ENCODE measurements at places on chromosomes 11 and 22. TPM values are rescaled to one million over a fixed set of nuclear protein-coding genes. Genes with fewer than 3 reads are reported as not detected.

DNA sequence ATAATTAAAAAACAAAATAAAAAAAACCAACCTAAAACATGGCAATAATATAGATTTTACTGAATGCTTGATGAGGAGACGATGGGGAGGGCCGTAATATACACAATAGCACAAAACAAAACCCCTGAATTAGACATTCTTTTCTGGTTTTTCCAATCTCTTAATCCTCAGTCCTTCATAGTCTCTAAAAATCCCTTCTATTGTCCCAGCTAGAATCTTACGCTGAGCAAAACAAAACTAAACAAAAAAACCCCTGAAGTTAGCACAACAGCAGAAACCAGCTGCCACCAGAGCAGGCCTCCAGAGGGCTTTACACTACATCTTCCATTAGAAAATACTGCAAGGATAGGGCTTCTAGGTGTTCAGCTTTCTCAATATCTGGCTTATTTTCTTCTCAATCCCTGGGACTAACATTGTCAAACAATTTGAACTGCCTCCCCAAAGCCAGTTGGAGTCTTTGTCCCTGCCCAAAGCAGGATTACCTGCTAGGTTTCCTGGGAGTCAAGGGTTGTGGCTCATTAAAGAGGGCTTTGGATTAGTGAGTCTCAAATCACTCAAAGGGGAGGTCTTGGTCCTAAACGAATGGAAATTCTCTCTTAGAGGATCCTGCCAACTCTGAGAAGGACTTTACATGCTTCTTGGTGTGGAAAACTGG lies 2.1 kb upstream of the RNF26 start:
- H3K27me3 ChIP-seq, result no peaks in the 10 kb centered on the region
- no peak overlapping the region for H3K27ac ChIP-seq
- peaks cover 10% of the 10 kb centered on the region for H3K4me1 ChIP-seq
- 0 out of 2 replicates have a peak, but pooled peaks cover 4% of the 10 kb centered on the region for H3K36me3 ChIP-seq
- no peak overlapping the region for H3K4me3 ChIP-seq
- DNase-seq, result no peak

DNA sequence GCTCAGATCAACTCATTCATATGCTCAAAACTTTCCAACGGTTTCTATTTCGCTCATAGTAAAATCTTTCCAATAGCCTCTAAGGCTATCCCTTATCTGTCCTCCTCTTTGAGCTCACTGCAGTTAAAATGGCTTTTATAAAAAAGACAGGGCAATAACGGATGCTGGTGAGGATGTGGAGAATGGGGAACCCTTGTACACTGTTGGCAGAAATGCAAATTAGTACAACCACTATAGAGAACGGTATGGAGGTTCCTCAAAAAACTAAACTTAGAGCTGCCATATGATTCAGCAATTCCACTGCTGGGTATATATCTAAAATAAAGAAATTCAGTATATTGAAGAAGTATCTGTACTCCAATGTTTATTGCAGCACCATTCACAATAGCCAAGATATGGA lies 345.6 kb downstream of the DLG2 start:
- H3K27ac ChIP-seq, result no peak overlapping the region
- H3K4me1 ChIP-seq, result no peaks in the 10 kb centered on the region
- H3K4me3 ChIP-seq, result no peak overlapping the region
- H3K27me3 ChIP-seq, result no peaks in the 10 kb centered on the region
- no peaks in the 10 kb centered on the region for H3K36me3 ChIP-seq

Gene RFPL1
- not detected for total RNA-seq

Gene C22orf31
- not detected for total RNA-seq

- peak overlapping the region; percentile 70 for H3K4me3 ChIP-seq
- H3K27me3 ChIP-seq, result no peaks in the 10 kb centered on the region
- peaks cover 2% of the 10 kb centered on the region for H3K36me3 ChIP-seq
- no peak overlapping the region for H3K27ac ChIP-seq
- peaks cover 7% of the 10 kb centered on the region for H3K4me1 ChIP-seq
Observed at GRCh38 chr22:20131859-20132685, 468 bp downstream of the ZDHHC8 start.

Gene SNX32
- 1.1 TPM for total RNA-seq

GRCh38 chr11:8558436-8558835 lies 35.6 kb downstream of the STK33 start:
- H3K27ac ChIP-seq, result no peak overlapping the region
- no peak overlapping the region for H3K4me3 ChIP-seq
- H3K4me1 ChIP-seq, result no peaks in the 10 kb centered on the region
- H3K36me3 ChIP-seq, result no peaks in the 10 kb centered on the region
- DNase-seq, result no peak

Gene LRRC74B
- not detected for total RNA-seq

DNA sequence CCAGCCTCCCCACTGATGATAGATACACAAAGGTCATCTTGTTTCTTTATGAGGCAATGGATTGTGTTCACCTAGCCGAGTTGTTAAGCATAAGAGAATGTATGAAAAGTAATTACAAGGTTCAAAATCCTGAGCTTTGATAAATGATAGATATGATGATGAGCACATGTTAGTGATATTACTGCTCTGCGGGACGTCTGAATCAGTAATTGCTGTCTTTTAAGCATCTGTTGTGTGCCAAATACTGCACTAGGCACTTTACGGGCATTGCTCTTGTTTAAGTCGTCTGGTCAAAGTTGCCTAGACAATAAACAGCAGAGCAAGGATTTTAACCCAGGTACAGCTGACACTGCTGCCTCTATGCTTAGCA lies 559 bp upstream of the RNF141 start:
- H3K27me3 ChIP-seq, result no peaks in the 10 kb centered on the region
- H3K27ac ChIP-seq, result peak overlapping the region; percentile 40
- no peaks in the 10 kb centered on the region for H3K4me1 ChIP-seq
- H3K4me3 ChIP-seq, result peak overlapping the region; percentile 93
- DNase-seq, result no peak
- H3K36me3 ChIP-seq, result no peaks in the 10 kb centered on the region

DNA sequence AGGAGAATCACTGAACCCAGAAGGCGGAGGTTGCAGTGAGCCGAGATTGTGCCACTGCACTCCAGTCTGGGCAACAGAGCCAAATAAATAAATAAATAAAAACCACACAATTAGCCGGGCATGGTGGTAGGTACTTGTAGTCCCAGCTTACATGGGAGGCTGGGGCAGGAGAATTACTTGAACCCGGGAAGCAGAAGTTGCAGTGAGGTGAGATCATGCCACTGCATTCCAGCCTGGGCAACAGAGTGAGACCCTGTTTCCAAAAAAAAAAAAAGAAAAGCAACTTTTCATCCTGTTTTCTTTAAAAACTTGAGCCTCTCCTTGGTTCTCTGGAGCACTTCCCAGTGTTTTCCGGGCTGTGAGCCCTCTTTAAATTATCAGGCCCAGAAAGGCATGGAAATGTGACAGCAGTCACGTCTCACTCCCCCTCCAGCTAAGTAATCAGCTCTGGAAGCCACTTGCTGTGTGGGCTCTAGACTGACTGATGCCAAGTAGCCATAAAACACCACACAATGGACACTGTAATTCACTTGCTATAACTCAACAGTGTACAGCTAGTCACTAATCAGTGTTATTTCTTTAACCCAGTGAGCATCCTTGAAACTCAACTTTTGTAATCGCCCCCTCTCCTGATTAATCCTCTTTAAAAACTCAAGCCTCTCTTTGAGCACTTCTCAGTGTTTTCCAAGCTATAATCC lies 13.0 kb upstream of the MCHR1 start:
- H3K27ac ChIP-seq, result no peak overlapping the region
- H3K27me3 ChIP-seq, result no peaks in the 10 kb centered on the region
- H3K4me1 ChIP-seq, result no peaks in the 10 kb centered on the region
- no peaks in the 10 kb centered on the region for H3K36me3 ChIP-seq
- no peak overlapping the region for H3K4me3 ChIP-seq
- DNase-seq, result no peak

DNA sequence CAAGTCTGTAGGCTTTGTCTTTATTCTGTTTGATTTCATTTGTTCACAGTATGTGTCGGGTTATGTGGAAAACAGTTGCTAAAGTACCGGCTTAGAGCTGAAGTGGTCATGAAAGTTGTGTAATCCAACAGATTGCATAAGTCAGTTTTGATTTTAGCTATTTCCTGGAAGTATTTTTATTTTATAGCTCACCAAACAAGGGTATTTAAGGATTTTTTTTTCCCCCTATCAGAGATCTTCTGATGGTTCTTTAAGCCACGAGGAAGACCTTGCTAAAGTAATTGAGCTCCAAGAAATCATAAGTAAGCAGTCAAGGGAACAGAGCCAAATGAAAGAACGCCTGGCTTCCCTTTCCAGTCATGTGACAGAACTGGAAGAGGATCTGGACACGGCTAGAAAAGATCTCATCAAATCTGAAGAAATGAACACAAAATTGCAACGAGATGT lies 55.9 kb downstream of the PPFIA1 start:
- H3K4me3 ChIP-seq, result no peak overlapping the region
- H3K27ac ChIP-seq, result no peak overlapping the region
- DNase-seq, result no peak
- H3K36me3 ChIP-seq, result peaks cover 67% of the 10 kb centered on the region

DNA sequence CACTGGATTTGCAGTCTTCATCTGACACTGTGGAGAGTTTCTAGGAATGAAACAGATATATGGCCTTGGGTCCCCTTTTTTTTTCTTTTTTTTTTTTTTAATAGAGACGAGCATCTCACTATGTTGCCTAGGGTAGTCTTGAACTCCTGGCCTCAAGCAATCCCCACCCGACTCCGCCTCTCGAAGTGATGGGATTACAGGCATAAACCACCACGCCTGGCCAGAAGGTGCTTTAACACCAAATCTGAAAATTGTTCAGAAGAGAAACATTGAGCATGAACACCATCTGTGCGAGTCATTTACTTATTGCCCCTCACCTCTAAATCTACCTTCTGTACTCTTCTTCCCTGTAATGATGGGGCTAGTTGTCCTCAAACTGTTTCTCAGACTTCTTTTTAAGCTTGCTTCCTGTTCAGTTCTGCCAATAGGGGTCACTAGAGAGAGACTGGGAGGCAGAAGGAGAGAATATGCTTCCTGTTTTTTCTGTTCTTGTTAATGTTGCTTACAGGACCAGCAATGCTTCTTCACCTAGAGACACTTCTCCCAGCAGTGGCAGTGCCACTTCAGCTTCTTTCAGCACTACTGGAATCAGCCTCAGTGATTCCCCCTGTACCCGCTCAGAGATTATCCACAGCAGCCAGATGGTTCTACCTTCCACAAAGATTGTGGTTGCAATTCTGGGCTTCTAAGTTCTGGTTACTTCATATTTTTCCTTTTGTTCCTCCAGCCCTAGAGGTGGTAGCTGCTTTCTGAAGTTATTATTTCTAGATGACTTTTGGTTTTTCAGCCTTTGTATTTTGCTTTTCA lies 20.8 kb upstream of the ZBED5 start:
- no peak for DNase-seq
- no peaks in the 10 kb centered on the region for H3K4me1 ChIP-seq
- no peaks in the 10 kb centered on the region for H3K27me3 ChIP-seq
- no peaks in the 10 kb centered on the region for H3K36me3 ChIP-seq

Gene TMPRSS6
- not detected for total RNA-seq

Gene SLC22A12
- not detected for total RNA-seq

DNA sequence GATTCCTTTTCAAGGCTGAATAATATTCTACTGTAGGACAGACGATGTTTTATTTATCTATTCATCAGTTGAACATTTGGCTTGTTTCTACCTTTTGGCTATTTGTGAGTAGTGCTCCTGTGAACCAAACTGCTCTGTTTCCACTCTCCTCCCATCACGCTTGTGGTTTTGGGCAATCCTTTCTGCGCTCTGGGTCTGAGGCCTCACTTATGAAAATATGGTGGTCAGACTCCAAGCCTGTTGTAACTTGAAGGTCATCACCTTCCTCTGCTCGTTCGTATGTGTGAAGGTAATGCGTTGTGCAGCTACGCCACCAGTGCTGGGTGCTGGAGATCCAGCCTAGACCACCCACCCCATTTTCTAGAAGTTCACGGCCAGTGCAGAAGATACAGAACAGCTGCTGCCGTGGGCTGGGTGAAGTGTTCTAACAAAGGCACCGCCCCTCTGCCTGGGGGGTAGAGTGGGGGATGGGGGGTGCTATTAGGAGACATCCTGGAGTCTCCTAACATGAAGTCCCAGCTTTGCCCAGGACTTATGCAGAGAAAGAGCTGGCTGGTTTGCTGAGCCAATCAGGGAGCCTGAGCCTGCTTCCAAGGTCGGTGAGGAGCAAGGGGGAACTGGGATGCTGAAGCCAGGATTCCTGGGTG lies 21.0 kb downstream of the PTPN5 start:
- H3K36me3 ChIP-seq, result no peaks in the 10 kb centered on the region
- no peak for DNase-seq
- H3K27ac ChIP-seq, result no peak overlapping the region
- no peak overlapping the region for H3K4me3 ChIP-seq
- no peaks in the 10 kb centered on the region for H3K4me1 ChIP-seq

- DNase-seq, result no peak
- H3K36me3 ChIP-seq, result no peaks in the 10 kb centered on the region
- peaks cover 3% of the 10 kb centered on the region for H3K27me3 ChIP-seq
- no peak within 1 kb of the TSS for H3K27ac ChIP-seq
Observed at GRCh38 chr22:24005201-24005600, at the start of gene GSTT4. Gene GSTT4 (minus strand): TSS chr22:24005453. CDS start chr22:24005356, 97 bp downstream.

GRCh38 chr11:33668468-33668825 lies 32.2 kb downstream of the C11orf91 start:
- no peaks in the 10 kb centered on the region for H3K36me3 ChIP-seq
- H3K4me3 ChIP-seq, result no peak overlapping the region
- no peaks in the 10 kb centered on the region for H3K27me3 ChIP-seq
- H3K27ac ChIP-seq, result no peak overlapping the region
- H3K4me1 ChIP-seq, result peaks cover 15% of the 10 kb centered on the region

- H3K4me3 ChIP-seq, result no peak overlapping the region
- H3K27ac ChIP-seq, result no peak overlapping the region
- no peaks in the 10 kb centered on the region for H3K27me3 ChIP-seq
- H3K36me3 ChIP-seq, result no peaks in the 10 kb centered on the region
- H3K4me1 ChIP-seq, result no peaks in the 10 kb centered on the region
- no peak for DNase-seq
Observed at GRCh38 chr11:105233285-105233684, 93.7 kb upstream of the CARD18 start.

- H3K4me1 ChIP-seq, result peaks cover 39% of the 10 kb centered on the region
- H3K27ac ChIP-seq, result no peak overlapping the region
- no peaks in the 10 kb centered on the region for H3K27me3 ChIP-seq
- no peak overlapping the region for H3K4me3 ChIP-seq
- DNase-seq, result no peak
- no peaks in the 10 kb centered on the region for H3K36me3 ChIP-seq
Observed at GRCh38 chr22:39179841-39180335, 27.4 kb upstream of the CBX7 start.

- H3K36me3 ChIP-seq, result no peaks in the 10 kb centered on the region
- H3K27ac ChIP-seq, result no peak overlapping the region
- H3K4me1 ChIP-seq, result peaks cover 26% of the 10 kb centered on the region
- H3K4me3 ChIP-seq, result no peak overlapping the region
Observed at GRCh38 chr11:67368621-67369020, 4.8 kb downstream of the CLCF1 start.

Gene HEPN1
- not detected for total RNA-seq

- DNase-seq, result no peak
- no peak overlapping the region for H3K4me3 ChIP-seq
- H3K27me3 ChIP-seq, result no peaks in the 10 kb centered on the region
- H3K27ac ChIP-seq, result no peak overlapping the region
- no peaks in the 10 kb centered on the region for H3K36me3 ChIP-seq
Observed at GRCh38 chr11:97259434-97259833, 869.6 kb downstream of the JRKL start.

- DNase-seq, result no peak
- no peaks in the 10 kb centered on the region for H3K27me3 ChIP-seq
Observed at GRCh38 chr11:91495837-91496236, 728.8 kb upstream of the FAT3 start.

- peak; percentile 57 for DNase-seq
- no peaks in the 10 kb centered on the region for H3K36me3 ChIP-seq
- no peak overlapping the region for H3K4me3 ChIP-seq
- H3K27me3 ChIP-seq, result peaks cover 15% of the 10 kb centered on the region
- H3K4me1 ChIP-seq, result no peaks in the 10 kb centered on the region
- no peak overlapping the region for H3K27ac ChIP-seq
Observed at GRCh38 chr11:124669193-124669592, 4.3 kb downstream of the SIAE start.
